ENCODE measurements at places on chromosomes 16 and 17.

DNA sequence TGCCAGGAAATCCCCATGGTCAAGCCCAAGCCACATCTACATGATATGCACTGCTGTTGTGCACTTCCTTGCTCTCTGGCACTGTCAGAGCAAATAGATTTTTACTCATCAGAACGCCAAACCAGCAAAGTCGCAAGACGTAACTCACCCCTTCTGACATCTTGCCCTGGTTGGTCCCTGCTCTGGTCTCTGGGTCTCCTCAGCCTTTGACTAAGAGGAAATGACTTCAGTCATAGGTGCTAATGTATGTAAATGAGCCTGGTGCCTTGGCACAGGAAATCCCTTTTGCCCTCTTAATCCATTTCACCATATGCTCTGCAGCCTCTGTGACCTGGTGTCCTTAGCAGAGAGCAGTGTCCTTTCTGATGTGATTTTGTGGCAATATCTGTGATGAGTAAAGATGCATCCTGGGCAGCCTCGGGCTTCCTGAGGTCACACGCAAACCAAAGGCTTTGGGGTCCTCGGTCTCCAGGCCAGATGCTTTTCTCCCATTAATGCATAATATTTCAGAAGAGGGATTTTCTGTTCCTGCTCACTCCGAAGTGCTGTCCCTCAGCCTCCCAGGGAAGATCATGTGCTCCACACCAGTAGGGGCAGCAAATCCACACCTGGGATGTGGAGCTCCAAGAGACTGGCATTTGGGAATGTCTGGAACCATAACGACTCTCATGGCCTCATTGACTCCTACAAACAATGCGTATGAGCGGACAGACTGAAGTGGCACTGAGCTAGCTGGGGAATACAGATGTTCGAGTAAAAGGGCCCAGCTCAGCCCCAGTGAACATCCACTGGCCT, 66.9 kb downstream of the GP2 start:
- no peak for DNase-seq

DNA sequence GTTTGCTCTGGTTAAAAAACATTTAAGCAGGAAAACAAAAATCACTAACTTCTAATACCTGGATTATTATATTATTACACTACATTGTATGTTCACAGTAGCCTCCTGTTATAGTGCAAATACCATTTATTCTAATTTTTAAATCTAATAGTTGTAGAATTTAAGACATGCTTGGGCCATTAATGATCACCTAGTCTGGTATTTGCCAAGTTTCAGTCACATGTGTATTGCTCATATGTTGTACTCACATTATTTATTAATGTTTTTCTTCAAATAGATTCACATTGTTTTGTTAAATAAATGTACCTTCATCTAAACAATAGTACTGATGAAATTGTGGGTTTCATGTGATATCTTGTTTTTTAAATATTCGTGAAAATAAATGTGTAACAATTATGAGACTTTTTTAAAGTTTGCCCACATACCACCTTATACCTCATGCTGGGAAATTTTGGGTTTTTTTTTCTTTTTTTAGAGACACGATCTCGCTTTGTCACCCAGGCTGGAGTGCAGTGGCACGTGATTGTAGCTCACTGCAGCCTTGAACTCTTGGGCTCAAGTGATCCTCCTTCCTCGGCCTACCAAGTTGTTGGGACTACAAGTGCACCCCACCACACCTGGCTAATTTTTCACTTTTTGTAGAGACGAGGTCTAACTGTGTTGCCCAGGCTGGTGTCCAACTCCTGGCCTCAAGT, 5.9 kb downstream of the ZNF771 start:
- DNase-seq = no peak

DNA sequence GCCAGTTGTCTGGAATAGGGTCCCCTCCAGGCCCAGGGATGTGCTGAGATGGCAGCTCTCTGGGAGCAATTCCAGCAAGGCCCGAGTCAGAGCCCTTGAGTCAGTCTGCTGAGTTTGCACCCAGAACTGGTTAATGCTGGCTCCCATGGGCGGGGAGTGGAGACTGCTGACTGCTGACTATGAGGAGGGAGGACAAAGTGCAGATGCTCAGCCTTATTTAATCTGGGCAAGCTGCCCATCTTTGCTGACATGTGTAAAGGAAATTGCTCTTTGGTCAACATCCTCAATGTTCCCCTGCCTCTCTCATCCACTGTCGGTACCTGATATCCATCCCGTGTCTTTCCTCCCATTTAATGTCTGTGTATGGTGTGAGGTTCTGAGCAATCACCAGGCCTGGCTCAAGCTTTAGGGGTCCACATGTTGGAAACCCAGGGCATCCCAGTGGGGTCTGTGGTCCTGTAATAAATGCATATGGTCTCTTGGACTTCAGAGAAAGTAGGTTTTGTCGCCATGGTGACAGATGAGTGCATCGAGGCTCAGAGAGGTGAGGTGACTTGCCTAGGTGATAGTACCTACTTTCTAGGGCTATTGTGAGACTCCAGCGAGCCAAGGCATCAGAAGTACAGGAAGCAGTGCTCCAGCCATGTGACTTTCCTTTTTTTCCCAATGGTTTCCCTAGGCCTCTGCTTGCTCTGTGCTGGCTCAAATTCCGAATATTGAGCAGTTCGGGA, 20.0 kb upstream of the RNF135 start:
- DNase-seq = no peak

GRCh38 chr16:54936979-54937670, 6.5 kb downstream of the IRX5 start:
- no peak for DNase-seq

DNA sequence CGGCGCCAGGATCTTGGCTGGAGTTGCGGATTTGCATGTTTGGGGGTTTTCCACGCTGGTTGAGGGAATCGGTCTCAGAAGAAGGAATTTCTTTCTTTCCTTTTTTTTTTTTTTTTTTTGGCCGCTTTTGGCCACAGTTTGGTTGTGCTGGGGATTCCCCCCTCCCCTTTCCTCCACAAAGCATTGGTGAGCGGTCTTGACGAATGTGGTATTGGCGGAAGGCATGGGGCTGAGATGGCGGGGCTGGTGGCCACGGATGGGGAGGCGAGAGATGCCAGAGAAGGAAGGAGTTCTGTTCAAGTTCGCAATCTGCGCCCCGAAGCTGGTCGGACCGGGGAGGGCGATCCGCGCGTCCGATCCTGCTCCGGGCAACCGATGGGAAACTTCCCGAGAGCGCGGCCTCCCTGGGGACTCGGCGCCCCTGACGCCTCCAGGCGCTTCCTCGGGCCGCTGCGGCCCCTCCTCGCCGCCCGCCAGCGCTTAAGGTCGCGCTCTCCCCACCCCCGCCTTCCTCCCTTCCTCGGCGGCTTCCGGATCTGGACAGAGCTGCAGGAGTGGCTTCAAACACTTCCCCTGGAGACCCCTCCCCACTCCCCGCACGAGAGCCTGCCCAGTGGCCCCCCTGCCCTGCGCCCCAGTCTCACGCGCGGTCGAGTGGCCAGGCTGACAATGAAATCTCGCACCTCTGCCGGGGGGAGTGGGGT, 43.2 kb downstream of the RAI1 start:
- DNase-seq = no peak

DNA sequence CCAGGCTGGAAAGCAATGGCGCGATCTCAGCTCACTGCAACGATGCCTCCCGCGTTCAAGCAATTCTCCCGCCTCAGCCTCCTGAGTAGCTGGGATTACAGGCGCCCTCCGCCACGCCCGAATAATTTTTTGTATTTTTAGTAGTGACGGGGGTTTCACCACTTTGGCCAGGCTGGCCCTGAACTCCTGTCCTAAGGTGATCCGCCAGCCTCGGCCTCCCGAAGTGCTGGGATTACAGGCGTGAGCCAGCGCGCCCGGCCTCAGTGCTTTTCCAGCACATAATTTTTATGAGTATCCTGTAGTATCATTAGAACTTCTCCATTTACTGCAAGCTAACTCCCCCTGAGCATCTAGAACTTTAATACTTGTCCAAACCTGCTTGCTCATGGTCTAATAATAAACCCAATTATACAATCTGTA, 1.8 kb downstream of the UBE2G1 start:
- no peak for DNase-seq

- DNase-seq = peak; percentile 34
These were observed 108.9 kb downstream of the MAP2K6 start for GRCh38 chr17:69523244-69523861.

GRCh38 chr17:43645765-43646481, 15.8 kb downstream of the MEOX1 start:
- no peak for DNase-seq

DNA sequence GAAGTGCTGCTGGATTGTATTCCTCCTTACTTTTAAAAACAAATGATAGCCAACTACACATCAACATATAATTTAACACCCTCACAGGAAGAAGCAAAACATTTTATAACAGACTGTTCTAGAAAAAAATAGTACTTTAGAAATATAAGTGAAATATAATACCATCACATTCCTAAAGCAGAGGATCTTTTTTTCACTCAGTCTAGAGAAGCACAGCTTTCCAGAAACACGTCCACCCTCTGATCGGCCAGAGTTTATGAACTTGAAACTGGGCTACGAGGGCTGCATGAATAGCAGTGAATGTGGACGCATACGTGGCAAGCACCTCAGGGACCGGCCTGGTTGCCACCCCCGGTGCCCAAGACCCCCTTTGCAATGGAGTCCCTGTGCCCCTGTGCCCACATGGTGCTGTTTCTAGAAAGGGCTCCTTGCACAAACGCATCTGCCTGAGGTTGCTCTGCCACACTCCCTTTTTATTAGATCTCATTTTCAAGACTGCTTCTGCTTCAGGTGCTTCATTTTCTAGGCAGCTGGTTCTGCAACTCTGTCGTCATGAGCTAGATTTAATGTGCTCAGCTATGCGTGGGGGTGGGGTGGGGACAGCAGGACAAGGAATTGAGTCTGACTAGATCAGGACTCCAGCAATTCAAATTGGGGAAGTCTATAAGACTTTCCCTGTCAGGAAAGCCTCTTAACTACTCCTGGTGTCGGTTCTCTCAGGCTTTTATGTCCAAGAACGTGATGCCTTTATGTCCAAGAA, 29.1 kb upstream of the ERN1 start:
- no peak for DNase-seq

- no peak for DNase-seq
These were observed 15.5 kb downstream of the HIC1 start for GRCh38 chr17:2070241-2071023.

DNA sequence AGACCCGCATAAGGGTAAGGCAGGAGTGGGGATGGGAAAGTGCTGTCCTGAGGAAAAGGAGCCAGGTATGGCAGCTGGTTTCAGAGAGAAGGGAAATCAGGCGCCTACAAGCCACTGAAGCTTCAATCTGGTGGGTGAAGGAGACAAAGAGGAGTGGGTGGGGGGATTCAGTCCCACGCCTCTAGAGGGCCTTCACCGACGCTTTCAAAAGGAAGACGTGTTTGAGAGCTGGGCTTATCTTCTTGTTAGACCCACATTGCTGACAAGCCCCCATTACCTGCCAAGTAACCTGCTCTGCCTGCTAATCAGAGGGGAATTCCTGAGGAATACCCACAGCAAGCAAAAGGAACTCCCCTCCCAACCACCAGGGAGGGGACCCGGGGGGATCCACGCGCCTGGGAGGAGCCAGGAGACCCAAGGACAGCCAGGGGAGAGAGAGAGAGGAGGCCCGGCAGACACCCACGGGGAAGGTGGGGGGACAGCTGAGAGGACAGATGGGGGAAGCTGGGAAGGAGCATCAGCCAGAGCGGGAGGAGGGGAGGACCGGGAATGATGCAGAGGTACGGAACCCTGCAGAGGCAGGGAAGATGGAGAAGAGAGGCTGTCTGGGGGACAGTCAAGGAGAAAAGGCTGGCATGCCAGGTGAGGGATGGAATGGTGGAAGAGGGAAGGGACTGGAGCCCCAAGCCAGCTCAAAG, 1.0 kb downstream of the MTMR4 start:
- no peak for DNase-seq

DNA sequence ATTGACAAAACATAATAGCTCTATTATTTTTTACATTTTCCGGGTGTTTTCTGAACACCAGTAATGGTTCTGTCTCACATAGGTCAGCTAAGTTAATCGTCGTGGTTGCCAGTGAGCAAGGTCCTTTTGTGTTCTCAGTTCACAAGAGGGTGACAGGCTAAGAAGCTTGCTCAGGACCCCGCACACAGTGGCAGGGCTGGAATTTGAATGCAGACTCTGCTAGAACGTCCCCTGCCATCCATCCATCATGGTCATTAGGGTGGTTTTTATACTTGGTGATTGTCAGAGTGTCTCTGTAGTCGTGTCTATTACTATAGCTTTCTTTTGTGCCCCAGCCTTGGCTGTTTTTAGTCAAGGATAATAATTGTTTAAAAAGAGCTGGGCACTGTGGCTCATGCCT, 176.2 kb downstream of the SNX29 start:
- no peak for DNase-seq

- no peak for DNase-seq
These were observed 9.1 kb upstream of the CRYBA1 start for GRCh38 chr17:29237476-29238132.

GRCh38 chr17:27569257-27569722, 61.7 kb upstream of the LGALS9 start:
- no peak for DNase-seq

DNA sequence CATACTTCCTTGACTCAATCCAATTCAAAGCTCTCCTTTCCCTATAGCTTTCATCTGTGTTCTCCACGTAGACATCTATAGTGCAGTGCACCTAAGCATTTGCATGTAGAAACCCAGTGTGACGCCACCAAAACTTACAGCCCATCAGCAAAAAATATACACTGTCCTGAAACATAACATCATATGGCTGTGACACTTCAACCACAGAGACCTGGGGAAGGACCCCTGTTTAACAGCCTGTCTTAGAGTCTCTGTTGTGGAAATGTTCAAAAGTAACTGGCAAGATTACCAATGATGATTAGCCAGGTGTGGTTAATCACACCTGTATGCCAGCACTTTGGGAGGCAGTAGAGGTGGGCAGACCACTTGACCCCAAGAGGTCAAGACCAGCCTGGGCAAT, 22.2 kb downstream of the GSPT1 start:
- no peak for DNase-seq

DNA sequence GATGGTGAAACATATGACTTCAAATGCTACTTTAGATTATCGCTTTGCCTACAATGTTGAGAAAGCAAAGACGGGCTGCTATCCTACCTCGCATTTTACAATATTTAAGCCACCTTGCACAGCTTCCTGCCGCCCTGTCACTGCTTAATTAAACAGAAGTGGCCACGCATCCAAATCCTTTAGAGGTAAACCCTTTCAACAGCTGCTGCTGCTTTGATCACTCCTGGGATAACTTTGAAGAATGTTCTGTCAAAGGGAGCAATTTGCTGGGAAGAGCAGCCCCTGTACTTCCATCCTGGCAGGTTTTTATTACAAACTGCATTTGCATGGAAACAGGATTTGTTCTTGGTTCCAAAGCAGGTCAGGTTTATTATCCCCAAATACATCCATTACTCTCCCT, 24.2 kb upstream of the SSTR2 start:
- DNase-seq = no peak

- no peak for DNase-seq
These were observed 10.1 kb downstream of the ST6GALNAC2 start for GRCh38 chr17:76575570-76575969.

DNA sequence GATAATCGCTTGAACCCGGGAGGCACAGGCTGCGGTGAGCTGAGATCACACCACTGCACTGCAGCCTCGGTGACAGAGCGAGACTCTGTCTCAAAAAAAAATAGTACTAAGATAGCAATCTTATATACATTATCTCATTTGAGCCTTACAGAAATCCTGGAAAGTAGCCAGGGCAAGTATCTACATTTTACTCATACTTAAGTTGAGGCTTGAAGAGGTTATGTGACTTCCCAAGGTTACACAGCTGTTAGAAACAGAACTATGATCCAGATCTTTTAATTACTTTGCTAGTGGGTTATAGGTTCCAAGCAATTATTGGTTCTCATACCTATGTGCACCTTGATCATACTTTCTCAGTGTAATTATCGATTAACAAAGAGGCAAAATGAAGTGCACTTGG, 15.4 kb downstream of the C17orf78 start:
- DNase-seq = no peak
